ENCODE measurements at places on chromosomes 4 and X.
A peak's percentile ranks its signal among the peaks of the same experiment; 100 is the strongest.

GRCh38 chr4:44446801-44447562 lies 1.6 kb downstream of the KCTD8 start:
- no peak for DNase-seq

- DNase-seq, result no peak
Measured at GRCh38 chr4:14221176-14221575, 593.7 kb upstream of the BOD1L1 start.

GRCh38 chr4:7598939-7599790 lies 164.4 kb upstream of the PSAPL1 start:
- DNase-seq, result peak; percentile 3

- no peak for DNase-seq
Measured at GRCh38 chr4:78288327-78288726, 231.2 kb downstream of the FRAS1 start.

GRCh38 chrX:32269866-32270265 lies 941.5 kb downstream of the DMD start:
- DNase-seq, result no peak

GRCh38 chrX:103730796-103731493 lies 20.2 kb downstream of the TMEM31 start:
- DNase-seq, result no peak

DNA sequence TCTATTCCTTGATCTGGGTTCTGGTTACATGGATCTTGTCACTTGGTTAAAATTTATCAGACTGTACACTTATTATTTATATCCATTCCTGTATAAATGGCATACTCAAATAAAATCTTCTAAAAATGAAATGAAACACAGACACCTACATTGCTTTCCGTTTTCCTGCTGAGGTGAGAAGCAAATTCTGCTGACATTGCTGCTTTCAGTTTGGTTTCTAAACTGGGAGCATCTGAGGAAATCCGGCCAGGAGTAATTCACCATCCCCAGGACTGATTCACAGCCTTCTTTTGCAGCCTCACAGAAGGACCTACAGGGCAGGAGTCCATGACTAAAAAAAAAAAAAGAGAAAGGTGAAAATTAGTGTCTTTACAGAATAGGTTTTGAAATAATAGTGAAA lies 93.6 kb downstream of the CORIN start:
- no peak for DNase-seq

GRCh38 chr4:134243742-134244713 lies 42.4 kb upstream of the PABPC4L start:
- DNase-seq, result no peak

GRCh38 chr4:144861471-144861870 lies 215.5 kb downstream of the HHIP start:
- no peak for DNase-seq
